ENCODE measurements at places on chromosomes 4 and X.

GRCh38 chr4:166957451-166957850, 276.8 kb downstream of the SPOCK3 start:
- no peak for DNase-seq

DNA sequence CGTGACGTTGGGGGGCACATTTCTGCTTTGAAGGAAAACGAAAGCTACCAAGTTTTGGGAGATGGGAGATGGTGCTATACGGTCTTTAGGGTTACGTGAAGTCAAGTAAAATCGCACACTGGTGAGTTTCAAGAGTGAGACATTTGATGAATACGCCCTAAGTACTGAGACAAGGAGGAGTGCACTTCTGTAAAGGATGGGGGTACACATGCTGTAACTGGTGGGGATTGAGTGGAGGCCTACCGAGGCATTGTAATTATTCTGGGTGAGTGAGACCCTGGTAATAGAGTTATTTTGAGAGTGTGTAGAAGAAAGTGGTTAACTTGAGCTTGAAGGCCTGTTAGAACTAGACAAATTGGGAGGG, 536 bp downstream of the SH3BGRL start:
- DNase-seq, result no peak

DNA sequence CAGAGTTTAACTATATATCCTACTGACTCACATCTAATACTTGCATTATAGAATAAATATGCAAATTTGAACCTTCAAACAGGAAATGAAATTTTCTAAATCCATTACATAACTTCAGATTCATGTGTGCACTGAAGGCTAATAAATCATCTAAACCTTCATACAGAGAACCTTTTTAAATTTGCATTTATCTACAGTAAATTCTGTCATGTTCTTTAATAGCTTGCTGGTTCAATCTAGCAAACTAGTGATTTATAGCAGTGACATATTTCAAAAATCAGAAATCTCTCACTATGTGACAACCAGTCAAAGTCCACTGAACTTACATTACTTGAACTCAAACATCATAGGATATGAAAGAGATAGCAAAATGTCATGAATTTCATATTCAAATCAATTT, 65.1 kb downstream of the LRBA start:
- DNase-seq, result no peak

DNA sequence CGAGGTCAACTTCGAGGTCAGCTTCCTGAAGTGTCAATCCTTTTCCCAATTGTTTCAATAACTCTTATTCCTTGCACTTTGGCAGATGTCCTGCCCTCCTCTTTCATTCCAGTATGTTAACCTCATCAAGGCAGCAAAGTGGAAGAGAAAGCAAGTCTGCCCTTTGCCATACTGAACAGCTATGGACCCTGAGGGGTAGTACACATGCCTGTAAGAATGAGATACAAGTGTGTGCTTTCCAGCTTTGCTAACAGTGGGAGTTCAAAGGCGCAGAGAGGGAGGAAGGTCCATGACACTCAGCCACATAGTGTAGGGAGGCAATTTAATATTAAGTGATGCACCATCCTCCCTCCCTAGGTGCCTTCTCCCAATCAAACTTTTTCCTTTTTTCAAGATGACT, 96.4 kb upstream of the ZCCHC13 start:
- DNase-seq, result no peak

- no peak for DNase-seq
These were observed 76.7 kb downstream of the KLHL34 start for GRCh38 chrX:21581479-21581878.

DNA sequence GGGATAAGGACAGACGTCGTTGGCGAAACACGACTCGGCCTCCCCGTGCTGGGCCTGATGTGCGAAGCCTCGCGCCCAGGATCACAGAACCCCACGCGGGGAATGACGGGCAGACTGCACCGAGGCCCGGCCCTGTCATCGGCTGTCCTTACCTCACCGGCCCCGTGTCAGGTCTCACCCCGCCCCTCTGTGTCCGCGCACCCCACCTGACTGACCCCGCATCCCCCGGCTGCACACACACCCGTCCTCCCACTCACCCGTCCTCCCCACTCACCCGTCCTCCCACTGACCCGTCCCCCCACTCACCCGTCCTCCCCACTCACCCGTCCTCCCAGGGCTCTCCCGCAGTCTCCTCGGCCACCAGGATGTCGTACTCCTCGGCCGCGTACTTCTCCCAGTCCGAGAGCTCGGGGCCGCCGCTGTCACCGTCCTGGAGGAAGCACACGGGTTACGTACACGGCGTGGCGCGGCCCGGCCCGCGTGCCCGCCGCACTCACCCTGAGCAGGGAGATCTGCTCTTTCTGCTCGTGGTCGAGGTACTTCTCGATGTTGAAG, 19.8 kb upstream of the GTPBP6 start:
- no peak for DNase-seq

- no peak for DNase-seq
These were observed 104.1 kb upstream of the DDIT4L start for GRCh38 chr4:100294356-100294755.

DNA sequence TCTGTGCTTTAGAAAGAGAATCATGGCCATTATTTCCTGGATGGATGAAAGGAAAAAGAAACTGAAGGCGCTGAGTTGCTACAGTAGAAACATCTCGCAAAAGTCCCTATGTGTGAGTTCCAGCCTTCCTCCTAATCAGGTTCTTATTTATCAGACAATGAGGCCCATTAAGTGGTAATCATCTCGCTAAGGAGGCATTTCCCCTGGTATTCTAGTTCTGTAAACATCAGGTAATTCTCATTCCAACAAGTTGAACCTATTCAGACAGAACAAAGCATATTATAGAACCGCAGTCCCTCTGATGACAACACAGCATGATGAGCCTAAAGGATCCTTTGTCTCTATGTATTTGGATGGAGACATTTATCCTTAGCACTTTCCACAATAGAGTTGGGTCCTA, 205.7 kb upstream of the MAOA start:
- no peak for DNase-seq

- no peak for DNase-seq
These were observed 3.6 kb downstream of the IRS4 start for GRCh38 chrX:108732630-108733321.

DNA sequence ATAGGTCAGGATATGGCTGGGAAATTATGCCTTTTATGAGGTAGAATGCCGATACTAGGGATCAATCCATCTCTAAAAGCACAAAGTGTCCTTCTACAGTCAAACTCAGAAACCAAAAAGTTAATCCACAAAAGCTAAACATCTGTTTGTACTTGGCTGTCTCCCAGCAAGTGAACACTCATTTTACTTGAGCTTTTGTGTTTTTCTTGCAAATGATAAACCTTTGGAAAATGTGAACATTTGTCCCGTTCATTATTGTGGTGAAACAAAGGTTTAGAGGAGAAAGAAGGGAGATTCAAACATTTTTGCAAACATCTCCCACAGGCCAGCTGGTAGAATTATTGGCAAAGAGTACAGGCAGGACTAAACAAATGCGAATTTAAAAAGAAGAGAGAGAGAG, 300.6 kb upstream of the SPANXN1 start:
- DNase-seq, result no peak

DNA sequence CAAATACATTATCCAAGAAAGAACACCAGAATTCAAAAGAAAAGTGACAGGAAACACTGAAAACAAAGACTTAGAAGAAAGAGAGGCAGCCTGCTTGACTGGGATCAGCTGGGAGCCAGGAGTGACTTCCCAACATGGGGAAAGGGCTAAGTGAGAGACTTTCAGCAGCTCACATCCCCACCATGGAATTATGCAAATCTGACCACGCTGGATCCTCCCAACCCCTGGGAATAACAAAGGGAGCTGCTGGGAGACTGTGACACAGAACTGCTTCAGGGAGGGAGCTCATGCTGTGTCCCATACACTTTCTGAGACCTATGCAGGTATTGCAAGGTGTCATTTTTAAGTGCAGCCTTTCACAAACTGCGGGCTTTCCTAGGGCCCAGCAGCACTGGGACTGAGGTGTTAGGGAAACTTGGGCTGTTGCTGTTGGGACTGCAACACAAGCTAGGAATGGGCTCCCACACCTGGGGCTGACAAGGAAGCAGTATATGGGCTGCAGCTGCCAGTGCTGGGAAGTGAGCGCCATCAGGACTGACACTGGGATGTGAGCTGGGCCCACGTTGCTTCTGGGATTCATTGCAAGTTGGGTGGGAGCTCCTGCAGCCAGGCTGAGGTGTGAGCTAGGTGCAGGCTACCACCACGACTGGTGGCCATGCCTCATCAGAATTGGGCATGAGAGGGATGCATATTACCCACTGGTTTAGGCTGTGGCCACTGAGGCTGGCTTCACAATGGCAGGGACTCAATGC, 139.1 kb downstream of the KDR start:
- DNase-seq, result no peak

GRCh38 chr4:139721789-139722188, 56.2 kb downstream of the MGST2 start:
- DNase-seq, result no peak

- no peak for DNase-seq
These were observed 21.8 kb downstream of the SPRY1 start for GRCh38 chr4:123418351-123418931.

DNA sequence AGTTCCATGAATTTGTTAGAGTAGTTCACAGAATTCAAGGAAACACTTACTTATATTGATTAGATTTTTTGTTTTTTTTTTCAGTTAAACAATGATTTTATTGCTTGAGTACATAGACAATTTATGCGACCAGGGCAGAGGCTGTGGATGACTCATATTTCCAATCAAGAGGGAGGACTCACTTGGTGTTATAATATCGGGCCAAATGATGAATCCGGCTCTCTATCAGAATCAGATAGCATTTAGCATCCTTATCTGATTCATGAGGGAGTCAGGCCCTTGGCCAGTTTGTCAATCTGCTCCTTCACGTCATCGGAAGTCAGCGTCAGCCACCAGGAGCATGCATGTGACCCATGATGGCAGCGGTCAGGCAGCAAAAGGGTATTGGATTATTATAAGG, 82.3 kb upstream of the HUWE1 start:
- DNase-seq, result no peak

GRCh38 chr4:137124278-137124932, 407.9 kb downstream of the PCDH18 start:
- DNase-seq, result no peak
